ENCODE measurements at places on chromosomes 4 and X.

GRCh38 chr4:158826057-158826456 lies 57.2 kb downstream of the FNIP2 start:
- DNase-seq = no peak

DNA sequence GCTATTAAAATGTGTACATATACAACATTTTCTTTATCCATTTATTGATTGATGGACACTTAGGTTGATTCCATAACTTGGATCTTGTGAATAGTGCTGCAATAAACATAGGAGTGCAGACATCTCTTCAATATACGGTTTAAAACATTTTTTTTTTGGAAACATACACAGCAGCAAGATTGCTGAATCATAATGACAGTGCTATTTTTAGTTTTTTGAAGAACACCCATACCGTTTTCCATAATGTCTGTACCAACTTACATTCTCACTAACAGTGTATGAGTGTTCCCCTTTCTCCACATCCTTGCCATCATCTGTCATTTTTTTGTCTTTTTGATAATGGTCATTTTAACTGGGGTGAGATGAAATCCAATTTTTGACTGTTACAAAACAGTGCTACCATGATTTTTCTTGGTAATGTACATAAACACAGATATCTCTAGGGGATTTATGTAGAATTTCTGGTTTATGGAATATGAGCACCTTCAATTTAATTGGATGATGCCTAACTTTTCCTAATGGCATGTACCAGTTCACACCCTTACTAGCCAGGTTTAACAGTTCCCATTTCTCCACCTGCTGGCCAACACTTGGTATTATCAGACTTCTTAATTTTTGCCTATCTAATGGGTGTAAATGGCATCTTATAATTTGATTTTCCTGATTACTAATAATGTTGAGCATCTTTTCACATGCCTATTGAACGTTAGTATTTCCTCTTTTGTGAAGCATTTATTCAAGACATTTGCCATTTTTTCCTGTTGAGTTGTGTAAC lies 21.0 kb upstream of the TMSB15B start:
- DNase-seq = no peak

DNA sequence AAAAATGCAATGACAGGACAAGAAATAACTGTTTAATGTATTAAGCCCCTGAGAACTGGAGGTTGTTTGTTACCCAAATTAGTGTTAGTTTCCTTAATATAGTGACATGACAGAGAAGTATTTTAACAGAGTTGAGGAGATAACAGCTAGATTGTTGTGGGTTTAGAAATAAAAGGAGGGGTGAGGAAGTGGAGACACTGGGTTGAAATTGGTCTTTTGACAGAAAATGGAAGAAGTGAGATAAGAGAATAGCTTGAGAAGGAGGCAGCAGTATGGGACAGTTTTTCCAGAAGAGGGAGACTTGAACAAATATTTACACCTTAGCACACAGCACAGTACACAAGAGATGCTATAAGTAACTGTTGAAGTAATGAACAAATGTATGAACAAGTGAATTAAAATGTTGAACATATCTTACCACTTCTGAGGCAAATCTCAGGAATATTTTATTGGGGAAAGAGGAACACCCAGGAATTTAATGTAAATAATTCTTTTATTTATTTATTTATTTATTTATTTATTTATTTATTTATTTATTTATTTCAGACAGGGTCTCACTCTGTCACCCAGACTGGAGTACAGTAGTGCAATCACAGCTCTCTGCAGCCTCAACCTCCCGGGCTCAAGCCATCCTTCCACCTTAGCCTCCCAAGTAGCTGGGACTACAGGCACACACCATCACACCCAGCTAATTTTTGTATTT lies 58.0 kb upstream of the EGFL6 start:
- DNase-seq = no peak

DNA sequence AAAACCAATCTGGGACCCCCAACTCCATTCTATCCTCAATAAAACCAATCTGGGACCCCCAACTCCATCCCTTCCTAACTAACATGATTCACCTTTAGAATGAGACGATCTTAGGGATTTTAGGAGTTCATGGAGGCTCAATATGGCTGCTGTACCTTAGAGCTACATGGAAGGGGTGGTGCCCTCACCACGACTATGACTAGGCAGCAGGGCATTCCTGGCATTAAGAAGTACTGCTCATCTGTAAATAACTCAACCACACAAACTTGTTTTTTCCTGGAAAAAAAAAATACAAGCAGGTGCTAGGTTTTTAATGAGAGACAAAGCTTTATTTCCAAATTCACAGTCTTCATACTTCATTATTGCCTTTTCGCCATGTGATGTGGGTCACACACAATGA lies 346.5 kb upstream of the FAT1 start:
- DNase-seq = no peak

DNA sequence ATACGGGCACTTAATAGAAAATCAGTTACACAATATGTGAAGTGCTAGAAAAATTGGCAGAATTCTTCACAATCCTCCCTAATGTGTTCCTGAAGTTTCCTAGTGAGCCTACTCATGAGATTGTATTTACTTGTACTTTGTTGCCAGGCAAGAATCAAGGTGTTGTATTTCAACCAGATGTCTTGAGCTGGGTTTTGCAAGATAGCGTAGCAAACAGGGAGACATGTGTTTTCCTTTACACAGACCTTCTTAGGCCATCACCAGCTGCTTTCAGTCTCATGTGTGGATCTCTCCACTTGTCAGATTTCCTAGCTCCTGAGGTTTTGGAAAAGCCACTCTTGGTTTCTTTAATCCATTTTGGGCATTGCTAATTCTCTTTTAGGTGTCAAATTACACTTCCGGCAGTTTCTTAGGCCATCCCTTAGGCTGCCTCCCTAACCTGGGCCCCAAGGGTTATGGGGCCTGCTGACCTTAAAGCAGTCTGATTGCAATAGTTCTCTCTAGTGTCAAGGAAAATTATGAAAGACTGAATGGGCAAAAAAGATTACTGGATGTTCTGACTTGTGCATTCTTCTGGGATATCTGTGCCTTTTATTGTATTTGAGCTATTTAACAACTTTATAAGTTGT lies 12.2 kb upstream of the EDA start:
- DNase-seq = no peak

- DNase-seq = no peak
Measured at GRCh38 chr4:78020677-78021076, 36.4 kb upstream of the FRAS1 start.

GRCh38 chr4:155946486-155946885 lies 7.2 kb downstream of the CTSO start:
- DNase-seq = no peak

GRCh38 chrX:130176354-130176776 lies 4.6 kb downstream of the RAB33A start:
- DNase-seq = no peak

Measured in activated T-cell treated with anti-CD3 and anti-CD28 coated beads for 24 hours (primary cell).